ENCODE measurements at places on chromosomes 13 and 19. TPM values are rescaled to one million over a fixed set of nuclear protein-coding genes. Genes with fewer than 3 reads are reported as not detected.

Gene ADAMTSL5
- total RNA-seq = 1.8 TPM

Gene IGFL1
- not detected for total RNA-seq

Gene RB1
- total RNA-seq = 42.4 TPM

Gene CAPS
- total RNA-seq = 25.0 TPM

Gene ZNF729
- not detected for total RNA-seq

Gene ZNF331
- 27.5 TPM for total RNA-seq

Gene ELAVL3
- total RNA-seq = not detected

Gene ZNF560
- total RNA-seq = 0.34 TPM

Measured in activated naive CD8-positive, alpha-beta T cell treated with anti-CD3 and anti-CD28 coated beads, Interleukin-2, amount 10 ng/mL, durations not matched to agents 7 days and 5 days (primary cell).